ENCODE measurements at places on chromosomes 3 and 15.

DNA sequence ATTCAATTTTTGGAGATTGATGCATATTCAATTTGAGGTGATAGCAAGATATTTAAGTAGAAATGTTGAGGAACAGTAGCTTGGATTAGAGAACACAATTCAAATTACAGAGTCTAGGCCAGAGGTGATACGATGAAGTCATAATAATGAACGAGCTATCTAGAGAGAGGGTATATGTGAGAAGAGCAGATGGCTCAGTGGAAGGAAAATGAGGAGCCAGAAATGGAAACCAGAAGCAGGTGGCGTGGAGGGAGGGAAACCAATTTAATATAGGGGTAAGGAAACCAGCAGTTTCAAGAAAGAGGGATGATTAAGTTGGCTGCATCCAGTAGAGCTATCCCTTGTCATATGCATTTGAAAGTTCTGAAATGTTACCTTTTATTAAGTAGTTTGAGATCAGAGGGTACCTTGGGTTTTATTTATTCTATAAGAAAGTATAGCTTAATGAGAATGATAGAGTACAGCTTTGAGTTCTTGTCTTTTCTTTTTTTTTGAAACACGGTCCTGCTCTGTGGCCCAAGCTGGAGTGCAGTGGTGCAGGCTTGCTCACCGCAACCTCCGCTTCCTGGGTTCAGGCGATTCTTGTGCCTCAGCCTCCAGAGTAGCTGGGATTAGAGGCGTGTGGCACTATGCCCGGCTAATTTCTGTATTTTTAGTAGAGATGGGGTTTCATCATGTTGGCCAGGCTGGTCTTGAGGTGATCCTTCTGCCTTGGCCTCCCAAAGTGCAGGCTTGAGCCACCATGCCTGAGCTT lies 22.1 kb downstream of the NCK1 start:
- no peak for DNase-seq

DNA sequence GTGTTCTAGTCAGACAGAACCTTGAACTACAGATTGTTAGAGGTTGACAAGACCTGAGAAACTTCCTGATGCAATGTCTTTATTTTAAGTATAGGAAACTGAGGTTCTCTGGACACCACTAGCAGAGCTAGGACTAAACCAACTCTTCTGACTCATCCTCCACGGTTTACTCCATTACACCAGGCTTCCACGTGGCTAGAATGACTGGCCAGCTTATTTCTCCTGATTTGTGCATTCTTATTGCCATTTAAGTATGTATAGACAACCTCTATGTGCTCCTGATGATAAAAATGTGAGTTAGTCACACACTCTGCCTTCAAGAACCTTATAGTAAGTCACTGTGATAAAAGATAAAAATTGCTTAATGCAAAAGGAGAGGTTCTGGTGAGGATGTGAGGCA lies 182.7 kb downstream of the MEX3B start:
- DNase-seq = no peak

DNA sequence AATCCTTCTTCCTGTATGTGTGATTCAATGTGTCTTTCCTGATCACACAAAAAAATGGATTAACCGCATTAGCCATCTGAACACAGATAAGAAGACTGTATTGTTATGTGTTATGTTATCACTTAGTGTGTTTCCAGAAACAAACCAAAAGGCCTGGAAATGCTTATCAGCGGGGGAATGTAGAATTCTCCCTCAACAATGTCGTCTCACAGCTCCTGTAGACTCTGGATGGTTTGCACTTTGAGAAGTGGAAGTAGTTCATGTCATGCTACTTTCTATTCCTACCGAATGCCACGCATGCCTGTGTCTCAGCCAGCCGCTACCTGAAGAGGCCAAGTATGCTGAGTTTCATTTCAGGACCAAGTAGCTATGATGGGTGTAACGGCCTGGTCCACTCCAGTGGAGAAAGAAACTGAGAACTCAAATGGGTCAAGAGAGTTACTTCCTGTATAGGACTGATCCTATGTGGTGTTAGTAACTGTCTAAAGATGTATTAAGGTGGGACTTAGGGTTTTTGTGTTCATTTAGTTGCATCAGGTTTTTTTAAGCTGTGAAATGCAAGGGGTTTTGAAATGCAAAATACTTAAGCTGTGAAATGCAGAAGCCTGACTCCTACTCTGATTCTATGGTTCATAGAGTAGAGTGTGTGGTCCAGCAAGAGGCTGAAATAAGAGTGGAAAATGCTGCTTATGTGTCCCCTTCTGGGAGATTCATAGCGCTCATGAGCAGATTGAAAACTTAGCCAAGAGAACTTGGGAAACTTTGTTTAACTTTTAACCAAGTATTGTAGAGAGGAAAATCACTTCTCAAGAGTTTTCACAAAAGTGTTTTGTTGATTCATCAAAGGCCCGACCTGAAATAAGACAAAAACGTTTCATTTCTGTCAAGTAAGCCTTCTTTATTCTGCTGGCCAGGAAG lies 118.5 kb upstream of the LMOD3 start:
- DNase-seq = no peak

DNA sequence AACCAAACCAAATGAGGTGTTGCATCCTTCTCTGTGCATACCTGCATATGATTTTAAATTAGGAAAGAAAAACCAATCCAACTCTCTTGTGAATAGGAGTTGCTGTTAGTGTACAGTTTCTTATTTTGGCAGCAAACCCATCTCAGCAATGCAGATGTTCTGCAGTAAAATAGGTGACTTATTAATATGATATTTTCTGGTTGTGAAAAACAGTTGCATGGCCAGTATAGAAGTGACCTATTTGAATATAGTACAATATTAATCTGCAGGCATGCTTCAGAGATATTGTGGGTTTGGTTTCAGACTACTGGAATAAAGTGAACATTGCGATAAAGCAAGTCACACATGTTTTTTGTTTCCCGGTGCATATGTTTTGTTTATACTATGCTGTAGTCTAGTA lies 42.2 kb downstream of the AKAP13 start:
- no peak for DNase-seq
